ENCODE measurements at places on chromosomes 7 and 10.

DNA sequence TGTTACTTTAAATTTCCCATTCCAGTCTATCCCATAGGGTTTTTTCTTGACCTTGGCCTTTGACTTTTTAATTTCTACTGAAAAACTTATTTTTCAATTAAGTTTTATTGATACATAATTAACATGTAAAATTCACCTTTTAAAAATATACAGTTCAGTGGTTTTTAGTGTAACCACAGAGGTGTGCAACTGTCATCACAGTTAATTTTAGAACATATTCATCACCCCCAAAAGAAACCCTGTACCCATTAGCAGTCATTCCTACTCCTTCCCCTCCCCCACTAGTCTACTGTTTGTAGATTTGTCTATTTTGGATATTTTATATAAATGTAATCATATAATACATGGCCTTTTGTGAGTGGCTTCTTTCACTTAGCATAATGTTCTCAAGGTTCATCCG, 96.5 kb upstream of the GJD4 start:
- DNase-seq = no peak

GRCh38 chr7:85714043-85714578, 527.3 kb upstream of the SEMA3D start:
- DNase-seq = no peak

- peak; percentile 87 for DNase-seq
These were observed at the start of gene HIF1AN for GRCh38 chr10:100535715-100536353. Gene HIF1AN (plus strand): TSS chr10:100535943. CDS start chr10:100535959, 16 bp downstream.

DNA sequence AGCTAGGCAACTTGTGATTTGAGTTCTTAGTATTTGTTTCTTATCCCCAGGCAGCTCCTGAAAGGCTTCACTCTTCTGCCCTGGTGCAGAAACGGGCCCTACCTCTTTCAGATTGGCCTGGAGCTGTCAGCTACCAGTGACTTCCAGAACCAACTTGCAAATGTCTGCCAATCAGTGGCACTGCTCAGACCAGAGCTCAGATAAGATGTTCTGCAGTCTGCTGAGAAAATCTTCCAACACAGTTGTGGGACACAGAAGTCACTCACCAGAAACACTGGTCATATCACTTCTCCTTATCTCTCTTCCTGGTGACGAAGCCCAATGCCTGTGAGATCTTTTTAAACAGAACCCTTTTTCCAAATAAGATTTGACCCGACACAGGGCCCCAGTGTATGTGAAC, 81.9 kb upstream of the DUSP5 start:
- DNase-seq = no peak

GRCh38 chr10:117353684-117354083, 21.6 kb downstream of the PDZD8 start:
- no peak for DNase-seq

DNA sequence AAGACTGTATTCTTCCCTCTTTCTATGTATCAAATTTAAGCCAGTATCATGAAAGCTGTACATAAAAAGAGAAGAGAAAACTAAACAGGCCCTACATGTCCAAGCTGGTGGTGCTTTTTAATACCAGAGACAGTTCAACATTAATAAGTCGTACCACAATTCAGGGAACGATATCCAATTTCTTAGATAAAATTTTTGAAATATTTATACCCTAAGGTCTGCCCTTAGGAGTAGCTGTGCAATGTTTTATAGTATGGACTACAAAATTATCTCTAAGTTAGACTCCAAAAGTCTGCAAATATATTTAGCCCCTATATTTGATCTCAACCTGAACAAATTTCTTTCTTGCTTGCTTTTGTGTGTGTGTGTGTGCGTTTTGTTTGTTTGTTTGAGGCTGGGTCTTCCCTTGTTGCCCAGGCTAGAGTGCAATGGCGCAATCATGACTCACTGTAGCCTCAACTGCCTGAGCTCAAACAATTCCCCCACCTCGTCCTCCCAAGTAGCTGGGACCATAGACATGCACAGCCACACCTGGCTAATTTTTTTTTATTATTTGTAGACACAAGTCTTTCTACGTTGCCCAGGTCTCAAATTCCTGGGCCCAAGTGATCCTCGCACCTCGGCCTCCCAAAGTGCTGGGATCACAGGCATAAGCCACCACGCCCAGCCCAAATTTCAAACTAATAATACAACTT, 13.2 kb downstream of the ARHGAP19 start:
- no peak for DNase-seq

DNA sequence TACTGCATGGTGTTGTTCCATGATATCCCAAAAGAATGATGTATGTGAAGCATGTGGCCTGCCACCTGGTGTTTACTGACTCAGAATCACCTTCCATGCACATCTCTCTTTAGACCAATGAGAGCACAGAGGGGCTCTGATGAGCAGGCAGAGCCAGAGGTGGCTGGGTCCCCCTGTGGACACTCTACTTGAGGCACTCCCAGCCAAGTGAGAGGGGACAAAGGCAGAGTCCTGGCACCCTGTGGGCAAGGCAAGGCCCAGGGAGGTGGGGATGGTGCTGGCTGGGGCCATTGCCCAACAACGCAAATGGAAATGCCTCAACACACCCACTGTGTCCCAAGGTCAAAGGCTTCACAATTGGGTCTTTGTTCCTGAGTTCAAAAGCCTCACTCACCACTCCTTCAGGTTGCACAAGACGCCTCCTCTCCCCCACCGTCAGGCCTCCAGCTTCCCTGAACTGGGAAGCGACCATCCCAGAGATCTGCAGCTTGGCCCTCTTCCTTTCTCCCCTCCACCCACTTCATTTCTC, 164.6 kb downstream of the NEURL1 start:
- DNase-seq = no peak

GRCh38 chr10:72086466-72087391, 1.6 kb downstream of the SPOCK2 start:
- peak; percentile 52 for DNase-seq

DNA sequence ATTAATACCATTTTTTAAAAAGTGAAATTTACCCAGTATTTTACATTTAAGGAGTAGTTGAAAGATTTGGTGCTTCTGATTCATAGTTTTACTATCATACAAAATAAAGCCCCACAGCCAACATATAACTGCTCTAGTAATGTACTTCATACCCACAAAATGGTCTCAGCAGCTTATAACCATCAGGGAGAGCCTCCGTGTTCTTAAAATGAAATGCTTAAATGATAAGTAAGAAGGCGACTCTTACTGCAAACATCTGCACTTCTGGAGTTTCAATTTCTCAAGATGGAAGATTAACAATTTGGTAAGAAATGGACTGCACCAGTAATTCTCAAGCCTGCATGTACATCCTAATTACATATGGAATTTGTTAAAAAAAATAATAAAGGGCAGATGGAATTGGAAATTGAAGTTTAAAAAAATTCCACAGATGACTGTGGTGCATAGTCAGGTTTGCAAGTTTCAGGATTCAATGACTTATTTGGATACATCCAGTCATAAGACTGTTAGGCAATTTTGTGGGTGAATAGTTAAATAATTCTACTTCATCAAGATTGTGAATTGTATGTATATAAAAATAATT, 461.0 kb downstream of the KIF20B start:
- no peak for DNase-seq

DNA sequence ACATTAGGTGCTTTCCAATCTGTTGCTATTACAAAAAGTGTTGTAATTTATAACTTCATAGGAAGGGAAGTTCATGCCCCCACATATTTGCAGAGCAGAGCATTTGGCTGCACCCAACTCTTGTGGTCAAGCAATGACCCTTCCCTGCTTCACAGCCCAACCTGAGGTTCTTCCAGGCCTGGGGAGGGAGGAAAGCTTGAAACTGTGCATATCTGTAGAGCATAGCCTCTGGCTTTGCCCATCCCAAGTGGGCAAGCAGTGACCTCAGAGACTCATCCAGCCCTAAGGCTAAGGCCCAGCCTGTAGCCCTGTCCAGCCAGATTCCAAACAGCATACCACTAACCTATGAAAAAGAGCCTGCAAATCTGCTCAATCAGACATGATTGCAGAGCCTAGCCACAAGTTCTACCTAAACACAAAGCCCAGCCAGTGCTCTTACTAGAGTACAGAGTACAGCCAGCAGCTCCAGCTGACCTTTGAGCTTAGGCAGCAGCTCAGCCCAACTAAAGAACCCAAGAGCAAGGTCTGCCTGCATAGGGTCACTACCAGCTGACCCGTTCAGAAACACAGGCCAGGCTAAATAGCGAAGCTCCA, 14.4 kb upstream of the GSTK1 start:
- no peak for DNase-seq

GRCh38 chr7:43758029-43758821, at the start of gene BLVRA:
Gene BLVRA (plus strand): TSS chr7:43758680. CDS start chr7:43771159, 12,479 bp downstream.
- peak; percentile 75 for DNase-seq

GRCh38 chr7:149205690-149206381, 10.5 kb downstream of the ZNF282 start:
- DNase-seq = no peak

DNA sequence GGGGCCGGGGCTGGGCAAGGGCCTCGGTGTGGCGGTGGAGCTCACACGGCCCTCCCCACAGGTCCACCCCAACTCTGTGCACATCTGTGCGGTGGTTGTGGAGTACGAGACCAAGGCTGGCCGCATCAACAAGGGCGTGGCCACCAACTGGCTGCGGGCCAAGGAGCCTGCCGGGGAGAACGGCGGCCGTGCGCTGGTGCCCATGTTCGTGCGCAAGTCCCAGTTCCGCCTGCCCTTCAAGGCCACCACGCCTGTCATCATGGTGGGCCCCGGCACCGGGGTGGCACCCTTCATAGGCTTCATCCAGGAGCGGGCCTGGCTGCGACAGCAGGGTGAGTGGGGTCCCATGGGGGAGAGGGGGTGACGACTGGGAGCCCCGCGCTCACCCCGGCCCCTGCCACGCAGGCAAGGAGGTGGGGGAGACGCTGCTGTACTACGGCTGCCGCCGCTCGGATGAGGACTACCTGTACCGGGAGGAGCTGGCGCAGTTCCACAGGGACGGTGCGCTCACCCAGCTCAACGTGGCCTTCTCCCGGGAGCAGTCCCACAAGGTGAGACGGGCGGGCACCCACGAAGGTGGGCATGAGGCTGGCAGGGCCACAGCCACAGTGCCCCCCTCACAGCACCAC, 8.8 kb downstream of the TMEM120A start:
- no peak for DNase-seq

GRCh38 chr10:124325998-124326636, 92.6 kb downstream of the OAT start:
- DNase-seq = no peak

GRCh38 chr7:44460325-44460724, 30.1 kb downstream of the NUDCD3 start:
- DNase-seq = no peak

DNA sequence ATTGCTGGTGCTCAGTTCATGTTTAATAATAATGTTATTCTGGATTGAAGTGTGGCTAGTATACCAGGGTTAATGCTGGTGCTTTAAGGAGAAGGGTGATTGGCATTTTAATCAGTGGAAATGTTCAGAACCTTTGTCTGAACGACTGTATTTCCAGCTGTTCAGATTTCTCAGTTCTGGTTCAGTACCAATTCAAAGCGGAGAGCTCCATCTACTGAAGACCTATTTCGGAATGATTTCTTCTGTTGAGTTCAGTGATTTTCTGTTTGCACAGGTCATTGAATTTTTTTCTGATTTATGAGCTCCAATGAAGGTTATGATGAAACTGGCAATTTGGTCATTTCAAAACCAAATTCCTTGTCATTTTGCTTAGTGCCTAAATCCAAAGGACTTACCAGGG, 160.1 kb downstream of the EXOC4 start:
- DNase-seq = no peak

DNA sequence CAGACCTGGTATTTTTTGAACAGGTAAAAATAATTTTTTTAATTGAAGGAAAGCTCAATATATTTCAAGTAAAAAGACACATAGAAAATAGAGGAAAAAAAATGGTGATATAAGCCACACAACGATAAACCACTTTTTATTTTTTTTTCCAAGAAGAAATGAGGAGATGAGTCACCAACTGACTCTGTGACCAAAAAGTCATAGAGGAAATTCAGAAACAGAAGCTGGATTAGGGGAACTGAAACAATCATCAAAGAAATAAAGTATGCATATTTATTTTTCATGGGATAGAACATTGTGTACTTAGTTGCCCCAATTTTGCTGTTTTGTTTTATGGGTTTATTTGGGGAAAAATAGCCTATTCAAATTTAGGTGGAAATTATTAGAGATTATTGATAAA, 176.8 kb upstream of the AGR3 start:
- DNase-seq = no peak

DNA sequence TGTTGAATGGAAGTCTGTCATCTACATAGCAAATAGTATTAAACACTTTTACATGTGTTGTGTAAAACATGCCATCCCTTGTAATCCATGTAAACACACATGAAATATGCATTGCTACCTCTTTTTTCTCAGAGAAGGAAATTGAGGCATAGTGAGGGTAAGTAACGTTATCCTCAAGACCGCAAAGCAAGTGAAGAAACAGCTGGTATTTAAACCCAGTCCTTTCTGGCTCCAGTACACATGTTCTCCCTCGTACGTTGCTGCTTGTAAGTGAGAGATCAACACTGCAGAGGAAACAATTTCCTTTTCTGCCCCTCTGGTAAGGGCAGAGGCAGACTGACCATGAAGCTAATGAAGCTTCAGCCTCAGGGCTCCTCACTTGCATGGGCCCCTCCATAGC, 28.5 kb downstream of the MAP3K8 start:
- no peak for DNase-seq

DNA sequence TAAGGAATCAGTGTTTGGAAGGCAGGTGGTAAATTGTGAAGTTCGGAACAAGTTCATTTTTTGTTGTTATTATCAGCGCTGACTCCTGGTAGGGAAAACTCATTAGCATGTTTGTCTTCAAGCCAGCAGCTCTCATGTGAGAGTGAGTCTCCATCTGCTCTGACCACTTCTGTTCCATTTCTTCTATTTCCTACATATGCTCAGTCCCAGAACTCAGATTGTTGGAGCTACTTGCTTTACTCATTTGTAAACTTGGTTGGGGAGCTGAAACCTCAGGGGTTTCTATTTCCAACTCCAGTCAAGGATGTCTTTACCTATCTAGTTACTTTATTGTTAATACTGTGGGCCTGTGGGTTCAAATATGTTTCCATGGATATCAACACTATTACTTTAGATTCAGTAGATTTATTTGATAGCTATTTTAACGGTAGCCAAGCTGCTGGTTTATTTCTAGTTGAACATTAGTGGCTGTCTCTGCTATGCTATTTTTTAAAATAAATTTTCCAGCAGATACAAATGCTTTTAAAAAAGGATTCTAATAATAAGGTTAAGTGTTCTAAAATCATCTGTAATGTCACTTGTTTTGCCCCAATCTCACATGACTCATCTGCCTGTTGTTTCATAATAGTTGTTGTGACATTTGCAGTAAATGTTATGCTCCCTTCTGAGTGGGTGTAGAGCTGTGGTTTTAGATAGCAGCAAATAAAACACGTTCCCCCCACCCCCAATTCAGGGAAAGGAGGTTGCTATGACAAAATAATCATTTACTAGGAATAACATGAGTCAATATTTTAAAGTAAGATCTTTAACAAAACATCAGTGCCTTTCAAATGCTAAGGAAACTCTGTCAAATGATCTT, 143.3 kb downstream of the HDAC9 start:
- no peak for DNase-seq

- no peak for DNase-seq
These were observed 96.0 kb upstream of the GATA3 start for GRCh38 chr10:7958442-7958841.

DNA sequence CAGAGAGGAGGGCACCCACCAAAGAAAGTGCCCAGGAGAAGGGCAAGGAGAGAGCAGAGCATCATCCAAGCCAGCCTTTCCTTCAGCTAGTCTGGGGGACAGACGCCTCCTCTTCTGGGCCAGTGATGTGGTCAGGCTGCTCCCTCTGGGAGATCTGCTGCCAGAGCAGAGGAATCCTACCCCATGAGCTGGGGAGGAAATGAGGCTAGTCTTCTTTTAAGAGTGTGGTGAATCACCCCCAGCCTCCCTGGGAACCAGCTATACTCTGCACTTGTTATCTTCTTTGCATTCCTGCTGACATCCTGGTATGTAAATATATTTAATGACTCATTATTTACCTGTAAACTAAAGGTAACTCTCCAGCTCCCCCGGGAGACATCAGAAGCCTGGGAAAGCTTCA, 41.6 kb upstream of the EPHB6 start:
- no peak for DNase-seq

All from glutamatergic neuron (in vitro differentiated cells).